ENCODE measurements at places on chromosomes 13 and 19.
A peak's percentile ranks its signal among the peaks of the same experiment; 100 is the strongest.

GRCh38 chr19:34555447-34555846, 73.9 kb downstream of the WTIP start:
- DNase-seq: no peak

- peak; percentile 82 for DNase-seq
Measured at GRCh38 chr19:17680230-17680722, 7.9 kb downstream of the UNC13A start.

DNA sequence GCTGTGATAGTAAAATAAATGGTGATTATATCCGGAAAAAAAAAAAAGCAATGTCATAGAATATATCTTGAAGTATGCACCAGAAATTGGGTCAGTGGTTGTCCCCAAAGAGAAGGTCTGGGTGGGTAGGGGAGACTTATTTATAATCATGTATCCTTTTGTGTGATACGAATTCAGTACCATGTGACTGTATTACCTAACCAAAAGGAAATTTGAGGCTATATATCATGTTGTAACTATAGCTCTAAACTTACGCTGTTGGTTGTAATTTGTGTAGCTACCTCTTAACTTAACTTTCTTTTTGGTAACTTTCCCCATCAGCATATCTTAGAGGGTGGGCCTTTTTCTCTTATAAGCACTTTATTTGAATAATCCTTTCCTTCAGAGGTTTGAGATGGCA, 25.2 kb upstream of the KCTD4 start:
- no peak for DNase-seq

DNA sequence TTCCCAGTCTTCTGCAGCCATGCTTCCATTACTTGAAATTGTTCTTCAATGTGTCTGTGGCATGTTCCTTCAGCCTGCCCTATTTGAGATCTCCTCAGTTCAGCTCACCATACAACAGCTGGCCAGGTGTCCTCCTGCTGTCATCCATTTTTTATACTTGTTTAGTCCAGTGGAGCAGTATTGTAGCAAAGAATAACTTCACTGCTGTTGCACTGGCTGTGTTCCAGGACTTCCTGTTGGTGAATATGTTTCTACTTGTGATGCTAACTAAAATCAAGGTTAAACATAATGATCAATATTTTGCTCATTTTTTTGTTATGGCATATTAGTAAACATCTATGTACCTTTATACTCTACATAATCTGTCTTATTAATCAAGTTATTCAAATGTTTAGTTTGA, 1394.1 kb downstream of the PCDH9 start:
- no peak for DNase-seq

DNA sequence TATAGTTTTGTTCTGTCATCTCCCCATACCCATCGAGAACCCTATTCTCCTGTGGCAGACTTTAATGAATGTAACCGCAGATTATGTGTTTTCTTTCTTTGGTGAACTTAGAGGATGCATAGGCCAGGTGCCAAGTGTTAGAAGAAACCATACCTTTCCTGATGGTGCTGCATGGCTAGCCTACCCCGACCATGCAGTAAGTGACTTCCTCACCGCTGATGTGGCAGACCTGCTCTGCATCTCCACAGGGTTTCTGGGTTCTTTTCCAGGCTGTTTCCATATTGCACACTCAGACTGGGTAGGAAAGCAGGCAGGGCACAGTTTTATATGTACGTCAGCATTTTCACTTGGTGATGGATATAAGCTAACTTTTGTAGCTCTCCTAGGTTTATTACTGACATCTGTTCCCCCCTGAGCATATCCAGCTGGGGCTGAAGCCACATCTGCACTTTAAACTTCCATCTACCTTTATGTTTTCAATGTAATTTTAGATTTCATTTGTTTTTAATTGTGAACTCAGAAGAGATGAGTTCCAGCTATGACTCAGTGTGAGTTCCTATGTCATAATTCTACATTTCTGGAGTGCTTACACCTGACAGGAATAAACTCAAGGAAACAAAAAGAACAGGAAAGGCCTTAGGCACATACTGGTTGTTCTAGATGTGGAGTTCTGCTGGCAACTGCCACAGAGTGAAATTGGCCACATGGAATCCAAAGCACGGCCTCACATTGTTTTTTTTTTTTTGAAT, 42.3 kb downstream of the LRCH1 start:
- DNase-seq: no peak

DNA sequence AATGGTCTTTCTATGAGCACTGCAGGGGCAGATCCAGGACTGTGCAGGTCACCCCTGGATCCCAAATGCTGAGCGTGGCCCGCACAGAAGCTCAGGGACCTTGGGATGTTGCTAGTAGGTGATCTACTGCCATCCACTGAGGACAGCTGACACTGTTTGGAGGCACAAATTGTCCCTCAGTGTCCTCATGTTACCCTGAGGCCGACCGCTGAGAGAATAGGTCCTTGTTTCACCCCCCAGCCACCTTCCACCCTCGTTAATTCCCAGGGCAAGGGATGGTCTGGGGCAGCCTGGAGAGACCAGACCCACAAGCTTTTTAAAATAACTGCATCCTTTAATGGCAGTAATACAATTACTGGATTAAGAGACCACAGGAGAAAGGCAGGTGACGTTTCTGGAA, 15.4 kb upstream of the TMEM160 start:
- DNase-seq: no peak
